H1 (cell line): ENCODE measurements at places on chromosomes 3 and 15.

GRCh38 chr3:156171281-156172267, 51.2 kb downstream of the KCNAB1 start:
- no peak overlapping the region for H3K4me3 ChIP-seq
- H3K27ac ChIP-seq = no peak overlapping the region
- H3K4me1 ChIP-seq = no peaks in the 10 kb centered on the region
- no peak for DNase-seq

GRCh38 chr15:57227899-57228298, 148.4 kb upstream of the CGNL1 start:
- no peak overlapping the region; the same call in 1 of the 2 replicates for H3K27ac ChIP-seq
- DNase-seq = no peak
- no peaks in the 10 kb centered on the region for H3K27me3 ChIP-seq
- no peaks in the 10 kb centered on the region; the same call in 1 of the 2 replicates for H3K4me1 ChIP-seq
- H3K36me3 ChIP-seq = peaks cover 4% of the 10 kb centered on the region
- no peak overlapping the region for H3K4me3 ChIP-seq

- no peaks in the 10 kb centered on the region for H3K27me3 ChIP-seq
- DNase-seq = no peak
- no peak overlapping the region for H3K4me3 ChIP-seq
Observed at GRCh38 chr3:21779909-21780308, 28.9 kb upstream of the ZNF385D start.

DNA sequence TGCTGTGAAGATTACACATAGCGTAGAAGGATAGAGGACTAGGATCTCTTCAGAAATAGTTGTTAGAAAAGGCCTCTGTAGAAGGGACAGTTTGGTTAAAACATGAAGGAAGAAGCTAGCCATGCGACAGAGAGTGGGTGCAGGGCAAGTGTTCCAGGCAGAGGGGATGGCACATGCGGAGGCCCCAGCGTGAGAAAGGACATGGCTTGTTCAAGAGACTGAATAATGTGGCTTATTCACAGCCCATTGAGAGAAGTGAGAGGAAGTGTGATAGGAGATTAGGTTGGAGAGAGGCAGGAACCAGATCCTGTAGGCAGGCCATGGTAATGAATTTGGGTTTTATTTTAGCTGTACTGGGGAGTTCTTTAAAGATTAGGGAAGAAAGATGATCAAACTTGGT, 56.4 kb downstream of the NEO1 start:
- no peak overlapping the region for H3K4me3 ChIP-seq
- no peaks in the 10 kb centered on the region for H3K36me3 ChIP-seq
- H3K4me1 ChIP-seq = no peaks in the 10 kb centered on the region
- no peak for DNase-seq
- H3K27me3 ChIP-seq = no peaks in the 10 kb centered on the region

- H3K36me3 ChIP-seq = no peaks in the 10 kb centered on the region
- H3K27ac ChIP-seq = no peak overlapping the region
- H3K4me3 ChIP-seq = no peak overlapping the region
- H3K4me1 ChIP-seq = no peaks in the 10 kb centered on the region
Observed at GRCh38 chr3:83457551-83457950, 1501.2 kb upstream of the CADM2 start.

DNA sequence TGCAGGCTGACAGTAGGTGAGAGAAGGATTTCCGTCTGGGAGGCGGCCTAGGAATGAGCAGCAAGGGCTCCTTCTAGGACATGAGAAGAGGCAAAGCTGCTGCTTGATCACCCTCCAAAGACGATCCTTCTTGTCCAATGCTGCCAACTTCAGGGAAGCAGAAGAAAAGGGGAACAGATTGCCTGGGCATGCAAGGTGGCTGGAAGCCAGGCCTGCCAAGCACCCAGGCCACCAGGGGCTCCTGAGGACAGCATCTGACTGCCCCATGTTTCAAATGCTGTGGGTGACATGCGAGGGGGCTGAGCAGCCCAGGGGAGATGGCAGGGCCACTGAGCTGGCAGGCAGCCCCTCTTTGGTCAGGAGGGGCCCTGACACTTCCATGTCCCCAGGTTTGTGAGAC, 3.3 kb upstream of the GRIP2 start:
- no peaks in the 10 kb centered on the region for H3K27me3 ChIP-seq
- no peaks in the 10 kb centered on the region for H3K36me3 ChIP-seq
- H3K4me1 ChIP-seq = no peaks in the 10 kb centered on the region
- H3K4me3 ChIP-seq = no peak overlapping the region
- no peak for DNase-seq
- H3K27ac ChIP-seq = no peak overlapping the region
